ENCODE measurements at places on chromosomes 13 and 19.

DNA sequence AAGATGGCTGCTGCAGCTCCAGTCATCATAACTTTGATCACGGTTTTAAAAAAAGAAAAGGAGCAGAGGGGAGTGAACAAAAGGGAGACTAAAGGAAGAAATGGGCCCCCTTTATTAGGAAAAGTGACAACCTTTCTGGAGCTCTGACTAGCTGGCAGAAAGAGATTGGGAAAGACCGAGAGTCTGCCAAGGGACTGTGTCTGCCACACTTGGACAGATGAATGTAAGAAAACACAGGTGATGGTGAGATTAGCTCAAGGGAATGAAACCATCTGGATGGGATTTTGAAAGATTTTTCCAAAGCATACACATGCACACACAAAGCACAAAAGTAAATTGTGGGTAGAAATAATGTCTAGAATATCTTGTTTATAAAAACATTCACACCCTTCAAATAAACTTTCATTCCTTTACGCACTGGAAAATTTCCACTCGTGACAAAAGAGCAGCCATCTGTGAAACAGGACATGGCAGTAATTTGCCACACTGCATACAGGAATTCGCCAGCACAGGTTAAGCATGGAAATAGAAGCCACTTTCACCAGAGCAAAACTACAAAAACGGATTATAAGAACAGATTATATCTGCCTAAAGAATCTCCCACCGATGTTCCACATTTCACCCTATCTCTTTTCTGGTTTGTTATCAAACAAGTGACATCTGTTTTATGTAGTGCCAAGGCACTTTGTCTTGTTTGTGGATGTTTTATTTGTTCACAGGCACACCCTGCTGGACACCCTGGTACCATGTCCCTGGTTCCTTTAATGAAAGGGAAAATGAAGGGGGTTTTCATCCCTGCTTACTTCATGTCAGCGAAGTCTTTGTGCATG is 819.5 kb downstream of the DIAPH3 start:
- DNase-seq: no peak

- no peak for DNase-seq
Measured at GRCh38 chr19:30014770-30015169, 72.7 kb downstream of the URI1 start.

DNA sequence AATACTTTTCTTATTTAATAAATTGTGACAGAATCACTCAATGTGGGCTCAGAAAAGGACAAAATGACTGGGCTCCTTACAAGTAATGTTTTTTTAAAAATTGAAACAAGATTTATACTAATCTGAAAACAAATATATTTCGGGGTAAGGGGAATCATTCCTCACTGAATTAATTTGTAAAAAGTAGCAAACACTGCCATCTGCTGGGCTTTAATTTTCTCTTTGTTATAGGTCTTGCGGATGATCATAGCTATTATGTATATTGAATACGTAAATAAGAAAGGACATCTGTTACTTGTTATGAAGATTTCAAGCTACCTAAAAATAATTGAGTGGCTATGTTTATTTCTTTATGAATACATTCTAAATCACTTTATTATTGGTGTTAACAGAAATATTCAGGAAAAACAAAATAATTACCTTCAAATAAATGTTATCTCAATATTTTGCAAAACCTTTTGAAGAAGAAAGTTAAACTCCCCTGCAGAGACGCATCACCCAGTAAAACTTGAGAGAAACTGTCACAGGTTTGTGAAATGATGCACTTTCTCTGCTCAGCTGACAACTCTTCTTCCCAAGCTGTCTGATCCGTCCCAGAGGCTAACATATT is 17.8 kb upstream of the ENOX1 start:
- DNase-seq: peak; percentile 80

- DNase-seq: no peak
Measured at GRCh38 chr19:35169221-35169995, 14.9 kb downstream of the FXYD5 start.

DNA sequence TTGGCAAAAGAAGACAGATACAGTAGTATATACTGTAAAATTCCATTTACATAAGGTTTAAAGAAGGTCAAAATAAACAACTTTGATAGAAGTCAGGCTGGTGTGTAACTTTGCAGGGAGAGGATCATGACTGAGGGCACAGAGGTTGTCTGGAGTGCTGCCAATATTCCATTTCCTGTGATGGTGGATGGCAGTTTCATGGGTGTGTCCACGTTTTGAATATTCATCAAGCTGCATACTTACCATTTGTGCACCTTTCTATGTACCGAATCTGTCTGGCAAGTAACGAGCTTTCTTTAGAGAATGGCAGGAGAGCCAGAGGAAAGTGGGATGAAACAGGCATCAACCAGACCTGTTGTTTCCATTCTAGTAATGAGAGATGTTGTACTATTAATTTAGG is 420.5 kb upstream of the HTR2A start:
- DNase-seq: no peak

GRCh38 chr19:55160128-55160985 is 2.8 kb upstream of the TNNI3 start:
- peak; percentile 81 for DNase-seq

- DNase-seq: no peak
Measured at GRCh38 chr13:40469581-40470310, 196.7 kb downstream of the FOXO1 start.

GRCh38 chr13:63175536-63175935 is 1759.9 kb upstream of the PCDH20 start:
- no peak for DNase-seq

DNA sequence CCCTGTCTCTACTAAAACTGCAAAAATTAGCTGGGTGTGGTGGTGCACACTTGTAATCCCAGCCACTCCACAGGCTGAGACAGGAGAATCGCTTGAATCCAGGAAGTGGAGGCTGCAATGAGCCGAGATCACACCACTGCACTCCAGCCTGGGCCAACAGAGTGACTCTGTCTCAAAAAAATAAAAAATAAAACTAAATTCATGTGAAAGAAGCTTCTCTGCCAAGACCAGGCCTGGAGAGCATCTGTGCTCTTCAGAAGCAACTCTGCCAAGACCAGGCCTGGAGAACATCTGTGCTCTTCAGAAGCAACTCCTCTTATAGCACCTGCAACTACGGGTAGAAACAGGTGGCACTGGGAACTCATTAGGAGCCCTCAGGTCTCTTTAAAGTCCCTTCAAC is 37.7 kb downstream of the CRYL1 start:
- no peak for DNase-seq

- peak; percentile 83 for DNase-seq
Measured at GRCh38 chr19:14507704-14508542, 10.3 kb downstream of the DNAJB1 start.

- peak; percentile 74 for DNase-seq
Measured at GRCh38 chr19:16586991-16587832, 15.0 kb upstream of the SLC35E1 start.

DNA sequence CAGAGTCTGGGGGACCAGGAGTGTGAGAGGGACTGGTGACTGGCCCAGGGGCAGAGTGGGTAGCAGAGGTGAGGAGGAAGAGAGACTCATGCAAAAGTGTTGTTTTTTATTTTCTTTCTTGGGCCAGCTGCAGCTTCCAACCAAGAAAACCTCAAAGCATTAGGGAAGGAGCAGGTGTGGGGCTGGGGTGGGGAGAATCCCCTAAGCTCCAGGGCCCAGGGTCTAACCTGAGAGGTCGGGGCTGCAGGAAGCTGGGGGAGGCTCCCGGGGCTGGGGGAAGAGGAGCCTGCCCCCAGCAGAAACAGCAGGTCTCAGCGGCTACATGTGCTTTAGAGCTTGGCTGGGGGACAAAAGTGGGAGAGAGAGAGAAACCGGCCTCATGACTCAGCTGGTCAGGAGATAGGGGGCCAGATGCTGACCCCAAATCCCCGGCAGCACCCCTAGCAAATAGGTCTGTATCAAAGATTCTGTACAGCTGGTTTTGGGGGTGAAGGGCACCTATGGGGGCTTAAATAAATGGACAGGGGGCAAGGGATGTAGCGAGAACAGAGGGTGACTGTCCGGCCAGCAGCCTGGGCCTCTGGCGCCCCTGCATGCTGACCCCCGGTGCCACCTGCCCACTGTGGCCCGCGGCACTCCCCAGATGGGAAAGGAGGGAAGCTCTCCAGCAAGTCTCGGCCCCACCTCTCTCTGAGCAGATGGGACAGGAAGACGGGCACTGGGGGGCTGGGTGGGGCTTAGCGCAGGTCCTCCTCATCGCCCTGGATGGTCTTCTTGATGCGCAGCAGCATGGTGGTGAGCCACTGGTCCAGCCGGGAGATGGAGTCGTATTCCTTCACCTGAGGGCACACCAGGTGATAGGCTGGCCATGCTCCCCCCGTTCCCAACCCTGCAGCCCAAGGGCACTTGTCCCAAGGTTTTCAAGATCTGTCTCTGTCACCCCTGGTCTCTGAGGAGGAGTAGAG is 3.8 kb upstream of the KPTN start:
- DNase-seq: no peak

DNA sequence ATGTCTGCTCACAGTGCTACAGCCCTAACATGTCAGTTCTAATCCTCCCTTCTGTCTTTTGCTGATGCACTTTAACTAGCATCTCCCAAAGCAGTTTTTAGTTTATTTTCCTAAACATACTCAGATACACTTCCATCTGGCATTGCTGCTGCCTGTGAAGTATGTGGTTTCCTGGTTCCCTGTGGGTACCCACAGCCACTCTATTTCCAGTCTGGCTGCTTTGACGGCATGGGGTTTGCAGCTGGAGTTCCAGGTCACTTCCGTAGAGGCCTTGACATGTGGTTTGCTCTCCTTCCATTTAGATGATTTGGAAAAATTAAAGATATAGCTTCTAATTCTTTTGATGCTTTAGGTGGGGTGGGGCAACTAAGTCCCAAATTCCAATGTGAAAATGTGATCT is 375.5 kb downstream of the PCDH20 start:
- no peak for DNase-seq
